NCI-H2107 (cell line): ENCODE measurements at places on chromosomes 13 and 19.

DNA sequence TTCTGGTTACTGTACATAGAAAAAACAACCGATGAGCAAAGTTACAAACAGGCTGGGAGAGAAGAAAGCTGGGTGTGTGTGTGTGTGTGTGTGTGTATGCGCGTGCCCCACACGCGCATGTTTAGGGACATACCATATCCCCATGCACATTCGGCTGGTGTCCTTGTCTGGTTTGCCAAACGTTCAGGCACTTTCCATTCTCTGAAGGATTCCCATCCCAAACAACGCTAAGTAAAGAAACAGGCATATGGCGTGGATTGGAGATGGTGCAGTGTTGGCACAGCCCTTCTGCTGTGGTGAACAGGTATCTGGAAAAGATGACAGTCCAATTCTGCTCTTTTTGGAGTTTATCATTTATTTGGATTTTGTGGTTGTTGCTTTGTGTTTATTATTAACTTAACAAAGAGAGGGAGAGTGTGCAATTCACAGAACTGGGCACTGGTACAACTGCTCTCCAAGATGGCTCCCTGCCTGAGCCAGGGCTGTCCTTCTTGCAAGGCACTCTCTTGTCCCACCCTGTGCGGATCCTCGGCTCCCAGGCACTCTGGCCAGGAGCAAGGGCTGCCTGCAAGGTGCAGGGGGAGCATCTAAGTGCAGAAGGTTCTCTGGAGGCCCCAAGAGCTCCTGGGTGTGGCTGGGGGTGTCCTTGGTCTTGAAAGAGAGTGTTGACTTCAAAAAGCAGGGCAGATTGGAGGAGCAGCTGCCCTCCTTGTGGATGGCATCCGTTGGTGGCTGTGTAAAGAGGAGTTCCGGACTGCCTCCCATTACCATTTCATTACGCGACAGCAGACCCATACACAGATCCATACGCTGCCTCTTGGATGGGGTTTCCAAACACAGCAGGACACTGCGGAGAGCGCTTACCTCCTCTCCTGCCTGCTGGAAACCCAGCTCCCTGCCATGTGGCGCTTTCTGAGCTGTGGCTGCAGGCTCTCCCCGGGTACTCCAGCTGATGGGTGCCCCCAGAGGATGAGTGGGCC, 263.1 kb downstream of the ZNF536 start:
- no peak for DNase-seq

- no peak for DNase-seq
Measured at GRCh38 chr13:105202354-105202753, 1333.1 kb downstream of the EFNB2 start.

DNA sequence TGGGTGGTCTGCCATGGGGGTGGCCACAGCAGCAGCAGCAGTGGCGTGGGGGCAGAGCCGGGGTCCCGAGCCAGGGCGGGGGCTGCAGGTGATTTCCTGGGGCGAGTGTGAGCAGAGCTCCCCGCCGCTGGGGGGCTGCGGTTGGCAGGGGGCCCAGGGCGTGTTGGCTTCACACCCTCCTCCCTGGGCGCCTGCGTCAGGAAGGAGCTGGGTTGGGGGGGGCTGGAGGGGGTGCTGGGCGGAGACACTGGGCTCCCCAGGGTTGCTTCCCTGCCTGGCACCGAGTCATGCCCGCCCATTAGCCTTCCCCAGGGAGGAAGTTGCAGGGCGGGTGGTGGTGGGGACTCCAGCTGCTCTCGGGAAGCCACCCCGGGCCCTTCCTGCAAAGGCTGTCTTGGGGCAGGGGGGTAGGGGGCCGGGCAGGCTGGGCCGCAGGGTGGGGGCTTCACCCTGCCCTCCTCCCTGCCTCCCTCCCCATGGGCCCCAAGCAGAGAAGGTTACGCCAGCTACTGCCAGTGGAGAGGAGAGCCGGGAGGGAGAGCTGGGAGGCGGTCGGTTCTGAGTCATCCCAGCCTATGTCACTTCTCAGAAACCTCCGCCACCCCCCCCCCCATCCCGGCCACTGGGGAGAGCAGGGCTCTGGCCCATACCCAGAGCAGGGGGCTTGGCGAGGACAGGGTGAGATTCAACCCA, 4.6 kb downstream of the MIDN start:
- peak; percentile 62 for DNase-seq

- DNase-seq: no peak
Measured at GRCh38 chr19:13691569-13692435, 72.5 kb upstream of the MRI1 start.

GRCh38 chr13:111886217-111886945, 180.6 kb upstream of the SOX1 start:
- no peak for DNase-seq

GRCh38 chr13:76048131-76048530, 412.0 kb downstream of the LMO7 start:
- no peak for DNase-seq

DNA sequence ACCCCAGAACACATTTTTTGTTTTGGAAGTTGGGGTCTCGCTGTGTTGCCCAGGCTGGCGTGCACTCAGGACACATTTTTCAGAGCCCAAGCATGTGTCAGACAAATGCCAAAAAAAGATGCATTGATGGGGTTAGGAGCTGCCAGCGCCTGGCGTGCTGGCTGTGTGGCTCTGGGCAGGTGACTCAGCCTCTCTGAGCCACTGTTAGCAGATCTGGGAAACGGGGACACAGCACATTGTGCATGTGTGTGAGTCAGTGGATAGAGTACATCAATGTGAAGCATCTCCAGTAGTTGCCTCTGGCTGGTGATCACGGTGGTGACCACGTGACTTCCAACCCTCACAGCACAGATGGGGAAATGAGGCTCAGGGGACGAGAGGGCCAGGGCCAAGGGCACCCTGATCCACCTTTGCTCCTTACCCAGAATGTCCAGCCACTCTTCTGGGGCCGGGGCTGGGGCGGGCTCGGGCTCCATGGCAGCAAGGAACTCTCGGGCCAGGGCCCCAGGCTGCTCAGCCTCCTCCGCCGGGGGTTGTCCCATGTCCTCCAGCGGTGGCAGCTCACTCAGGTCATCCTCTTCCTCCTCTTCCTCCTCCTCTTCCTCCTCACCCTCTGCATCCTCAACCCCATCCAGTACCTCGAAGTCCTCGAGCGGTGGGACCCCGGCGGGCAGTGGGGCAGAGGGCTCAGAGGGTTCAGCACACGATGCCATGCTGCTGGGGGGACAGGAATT, 1.9 kb downstream of the FKBP8 start:
- DNase-seq: no peak

DNA sequence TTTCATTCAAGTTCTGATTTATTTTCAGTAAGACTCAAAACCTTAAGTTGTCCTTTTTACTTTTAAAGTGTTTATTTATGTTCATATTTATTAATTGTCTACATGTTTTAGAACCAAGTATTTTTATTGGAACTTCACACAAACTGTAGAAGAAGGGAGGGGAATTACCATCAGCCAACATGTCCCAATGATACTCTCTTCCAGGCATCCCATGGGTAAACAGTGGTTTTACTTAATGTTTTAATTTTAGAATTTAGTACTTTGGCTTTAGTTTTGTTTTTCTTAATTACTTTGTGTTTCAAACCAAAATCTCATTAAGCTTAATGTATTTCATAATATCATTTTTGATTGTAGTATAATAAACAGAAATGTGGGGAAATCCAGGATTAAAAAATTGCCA, 5.2 kb downstream of the TNFSF13B start:
- no peak for DNase-seq

DNA sequence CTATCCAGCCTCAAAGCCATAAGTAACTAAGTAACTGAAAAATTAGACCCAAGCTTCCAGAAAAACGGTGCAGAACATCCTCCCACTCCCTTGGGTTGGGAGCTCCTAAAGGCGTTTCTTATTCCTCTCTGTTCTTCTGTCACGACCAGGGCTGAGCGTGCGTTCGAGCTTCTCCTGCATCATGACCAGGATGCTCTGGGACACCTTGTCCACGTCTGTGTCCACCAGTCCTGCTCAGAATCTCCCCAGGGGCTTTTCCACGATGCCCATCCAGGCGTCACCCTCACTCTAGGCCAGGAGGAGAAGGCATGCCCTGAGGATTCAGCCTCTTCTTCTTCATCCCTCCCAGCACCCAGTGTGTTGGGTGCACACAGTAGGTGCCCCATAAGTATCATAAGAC, 37.8 kb upstream of the GAS6 start:
- DNase-seq: no peak

GRCh38 chr13:45830121-45830520, 21.4 kb downstream of the SIAH3 start:
- no peak for DNase-seq

DNA sequence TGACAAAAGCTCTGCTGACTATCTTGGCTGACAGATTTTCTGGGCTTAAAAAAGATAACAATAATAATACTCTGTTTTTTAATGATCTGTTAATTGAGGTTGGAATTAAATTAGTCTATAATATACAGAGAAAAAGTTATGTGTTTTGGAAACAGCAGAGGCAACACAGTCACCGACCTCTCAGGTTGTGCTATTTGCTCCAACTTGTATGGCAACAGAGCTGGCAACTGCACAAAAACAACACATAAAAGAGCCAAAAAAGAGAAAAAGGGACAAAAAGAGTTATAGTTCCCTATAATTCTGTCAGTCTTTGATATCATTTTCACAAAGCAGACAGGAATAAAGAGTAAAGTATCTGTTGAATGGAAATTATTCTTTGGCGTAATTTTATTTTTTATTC, 102.3 kb upstream of the POSTN start:
- no peak for DNase-seq

- DNase-seq: no peak
Measured at GRCh38 chr13:113322043-113322461, 25.0 kb downstream of the LAMP1 start.

DNA sequence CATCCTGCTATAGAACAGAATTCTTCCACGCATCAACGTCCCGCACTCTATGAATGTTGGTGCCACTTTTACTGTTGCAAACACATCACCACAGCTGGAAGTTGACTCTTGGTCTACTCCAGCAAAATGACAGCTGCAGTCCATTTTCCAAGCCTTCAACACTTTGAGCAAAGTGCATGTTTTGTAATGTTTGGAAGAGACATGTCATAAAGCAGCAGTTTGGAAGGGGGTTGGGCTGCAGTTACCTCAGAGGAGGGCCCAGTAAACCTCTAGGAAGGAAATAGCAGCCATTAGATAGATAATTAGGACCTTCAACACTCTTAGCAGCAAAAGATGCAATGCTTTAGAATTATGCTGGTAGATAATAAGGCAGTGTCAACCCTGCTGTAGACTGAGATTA, 323.6 kb downstream of the TDRD3 start:
- DNase-seq: no peak

DNA sequence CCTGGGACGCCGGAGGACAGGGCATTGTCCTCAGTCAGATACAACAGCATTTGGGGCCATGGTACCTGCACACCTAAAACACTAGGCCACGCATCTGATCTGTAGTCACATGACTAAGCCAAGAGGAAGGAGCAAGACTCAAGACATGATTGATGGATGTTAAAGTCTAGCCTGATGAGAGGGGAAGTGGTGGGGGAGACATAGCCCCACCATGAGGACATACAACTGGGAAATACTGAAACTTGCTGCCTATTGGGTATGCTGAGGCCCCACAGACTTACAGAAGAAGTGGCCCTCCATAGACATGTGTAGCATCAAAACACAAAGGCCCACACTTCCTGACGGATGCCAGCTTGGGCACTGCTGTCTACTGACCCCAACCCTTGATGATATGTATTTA, 1.4 kb upstream of the ICAM4 start:
- no peak for DNase-seq

GRCh38 chr19:37989855-37990254, 82.8 kb downstream of the SIPA1L3 start:
- DNase-seq: no peak

- DNase-seq: peak; percentile 56
Measured at GRCh38 chr19:3880471-3881271, at the start of gene ATCAY. TSS of gene ATCAY (plus strand) at chr19:3880685. CDS start at chr19:3885768, 5,083 bp downstream.

GRCh38 chr13:30818323-30818960, 83.1 kb downstream of the ALOX5AP start:
- DNase-seq: no peak

GRCh38 chr13:28471421-28471820, 23.5 kb downstream of the FLT1 start:
- no peak for DNase-seq

DNA sequence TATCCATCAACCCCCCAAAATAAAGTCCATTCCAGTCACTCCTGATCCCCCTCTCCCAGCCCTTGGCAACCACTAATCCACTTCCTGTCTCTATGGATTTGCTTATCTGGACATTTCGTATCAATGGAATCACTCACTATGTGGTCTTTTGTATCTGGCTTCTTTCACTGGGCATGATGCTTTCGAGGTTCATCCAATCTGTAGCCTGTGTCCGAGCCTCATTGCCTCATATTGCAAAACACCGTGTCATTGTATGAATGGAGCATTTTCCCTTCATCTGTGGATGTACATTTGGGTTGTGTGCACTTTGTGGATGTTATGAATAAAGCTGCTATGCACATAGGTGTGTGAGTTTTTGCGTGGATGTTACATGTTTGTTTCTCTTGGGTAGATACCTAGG, 1.4 kb upstream of the FZR1 start:
- no peak for DNase-seq

DNA sequence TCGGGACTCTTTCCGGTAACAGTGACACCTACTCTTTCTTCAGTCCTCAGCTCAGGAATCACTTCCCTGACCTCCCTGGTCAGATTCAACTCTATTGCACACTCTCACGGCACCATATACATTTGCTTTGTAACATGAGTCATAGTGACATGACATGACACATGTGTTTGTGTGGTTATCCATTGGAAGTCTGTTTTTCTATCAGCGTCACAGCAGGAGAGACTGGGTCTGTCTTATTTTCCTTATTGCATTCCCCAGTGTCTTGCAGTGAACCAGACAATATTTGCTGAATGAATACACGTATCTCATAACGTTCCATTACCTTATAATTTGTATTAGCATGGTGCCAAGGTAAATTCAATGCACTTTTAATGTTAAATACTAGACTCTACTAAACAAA, 102.0 kb downstream of the DCLK1 start:
- DNase-seq: no peak

GRCh38 chr13:23500849-23501248, 67.3 kb upstream of the SACS start:
- no peak for DNase-seq

- no peak for DNase-seq
Measured at GRCh38 chr13:43528992-43529391, 257.8 kb downstream of the ENOX1 start.

- DNase-seq: no peak
Measured at GRCh38 chr13:90477216-90477615, 870.3 kb upstream of the MIR17HG start.

GRCh38 chr19:16208064-16208759, 10.5 kb downstream of the AP1M1 start:
- DNase-seq: no peak

DNA sequence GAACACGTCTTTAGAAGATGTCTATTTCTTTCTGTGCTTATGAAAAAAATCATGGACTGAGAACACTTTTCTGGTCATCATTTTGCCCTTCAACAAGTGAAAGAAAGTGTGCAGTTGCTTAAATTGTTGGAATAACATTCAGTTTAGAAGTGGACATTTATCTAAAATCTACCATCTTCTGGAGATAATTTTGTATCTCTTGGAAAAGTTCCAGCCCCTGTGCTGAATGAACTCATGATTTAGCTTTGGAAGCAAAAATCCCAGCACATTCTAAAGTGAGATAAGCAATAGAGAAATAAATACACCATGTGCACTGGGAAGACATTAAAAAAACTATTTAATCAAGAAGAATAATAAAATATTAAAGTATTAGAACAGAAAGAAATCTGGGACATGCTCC, 1420.8 kb upstream of the SLC10A2 start:
- DNase-seq: no peak

GRCh38 chr19:36030264-36031148, 2.2 kb downstream of the CLIP3 start:
- no peak for DNase-seq

GRCh38 chr19:44857837-44858236, 11.7 kb downstream of the NECTIN2 start:
- DNase-seq: no peak

GRCh38 chr19:1408300-1409203, 1.2 kb downstream of the DAZAP1 start:
- DNase-seq: no peak
